ENCODE measurements at places on chromosomes 5 and 9. TPM values are rescaled to one million over a fixed set of nuclear protein-coding genes. Genes with fewer than 3 reads are reported as not detected.

DNA sequence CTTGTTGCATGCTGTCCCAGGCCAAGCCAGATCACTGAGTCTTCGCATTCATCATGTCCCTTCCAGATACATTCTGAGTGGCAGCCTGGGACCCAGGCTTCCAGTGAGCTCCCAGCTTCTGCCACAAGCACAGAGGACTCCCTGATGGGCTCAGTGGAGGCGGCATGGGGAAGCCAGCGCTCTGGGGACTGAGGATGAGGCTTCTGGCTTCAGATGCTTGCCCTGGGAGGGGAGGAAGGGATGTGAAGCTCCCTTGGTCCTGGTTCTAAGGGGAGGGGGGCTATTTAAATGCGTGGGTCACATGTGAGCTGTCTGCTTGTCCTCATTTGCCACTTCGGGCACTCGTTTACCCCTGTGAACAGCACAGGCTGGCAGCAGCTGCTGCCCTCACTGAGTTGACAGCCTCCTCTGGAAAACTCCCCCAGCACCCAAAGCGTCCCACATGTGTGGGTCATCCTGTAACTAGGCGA is 174.0 kb downstream of the NR3C1 start:
- no peak for DNase-seq

- DNase-seq: no peak
These were observed 124.1 kb upstream of the TBC1D2 start for GRCh38 chr9:98379572-98379971.

DNA sequence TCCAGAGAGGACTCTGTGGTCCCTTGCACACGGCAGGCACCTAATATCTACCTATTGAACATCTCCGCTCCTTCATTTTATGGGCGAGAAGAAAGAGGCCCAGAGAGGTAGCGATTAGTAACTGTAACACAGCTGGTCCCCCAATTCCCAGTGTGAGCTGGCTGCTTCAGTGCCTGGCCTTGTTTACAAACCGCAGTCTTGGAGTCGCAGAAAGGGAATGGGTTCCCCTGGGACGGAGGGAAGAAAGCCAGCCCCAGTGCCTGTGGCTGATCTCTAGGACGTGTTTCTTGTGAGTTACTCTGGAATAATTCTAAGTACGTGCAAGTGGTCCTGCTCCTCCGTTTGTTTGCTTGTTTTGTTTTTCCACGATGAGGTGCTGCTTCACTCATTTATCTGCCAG is 52.0 kb downstream of the CFAP77 start:
- no peak for DNase-seq

DNA sequence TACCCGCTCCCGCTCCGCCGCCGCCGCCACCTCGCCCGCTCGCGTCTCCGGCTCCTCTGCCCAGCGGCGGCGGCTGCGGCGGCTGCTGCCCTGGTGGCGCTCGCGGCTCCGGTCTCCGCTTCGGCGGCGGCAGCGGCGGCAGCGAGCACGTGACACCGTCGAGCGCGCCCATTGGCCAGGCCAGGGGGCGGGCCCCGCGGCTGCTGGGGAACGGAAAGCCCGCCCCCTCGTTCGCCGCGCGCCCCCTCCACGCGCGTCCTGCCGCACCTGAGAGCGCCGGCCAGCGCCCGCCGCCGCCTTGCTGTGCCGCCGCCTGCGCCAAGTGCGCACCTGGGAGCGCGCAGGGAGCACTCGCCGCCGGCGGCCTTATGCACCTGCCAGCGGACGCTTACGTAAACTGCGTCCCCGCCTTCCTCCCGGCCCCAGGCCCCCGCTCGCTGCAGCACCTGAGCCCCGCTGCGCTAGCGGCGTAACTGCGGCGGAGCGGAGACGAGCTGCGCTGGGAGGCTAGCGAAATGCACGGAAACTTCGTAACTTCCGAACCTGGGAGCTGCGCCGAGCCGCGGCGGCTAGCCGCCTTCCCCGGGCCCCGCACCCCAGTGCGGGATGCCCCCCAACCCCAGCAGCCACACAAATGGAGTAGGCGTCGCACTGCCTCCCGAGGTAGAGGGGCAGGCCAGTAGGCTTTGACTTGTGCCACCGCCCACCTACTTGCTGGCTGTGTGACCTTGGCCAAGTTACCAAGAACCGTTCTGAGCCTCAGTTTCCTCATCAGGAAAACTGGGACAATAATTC is at the start of gene STRBP:
Gene STRBP, minus strand, starts transcription at position 122 of the 795 bp plus-strand sequence. CDS start 84,452 bp downstream, outside the sequence.
- peak; percentile 96 for DNase-seq

The MAPKAP1 gene
- 48.4 TPM for total RNA-seq

The CFAP77 gene
- not detected for total RNA-seq

The SLC22A4 gene
- total RNA-seq: 0.58 TPM

The GRAMD2B gene
- total RNA-seq: 18.3 TPM

Measured in right lobe of liver (tissue), 6 donors.